Psoas muscle (tissue), 8 donors: ENCODE measurements at places on chromosomes 6 and 20.

GRCh38 chr6:126227833-126228702 is 111.8 kb upstream of the CENPW start:
- no peaks in the 10 kb centered on the region for H3K27me3 ChIP-seq
- no peaks in the 10 kb centered on the region for H3K4me1 ChIP-seq
- no peak overlapping the region for H3K27ac ChIP-seq
- H3K36me3 ChIP-seq, result no peaks in the 10 kb centered on the region
- no peak overlapping the region for H3K4me3 ChIP-seq

GRCh38 chr20:24437196-24438082 is 32.0 kb upstream of the SYNDIG1 start:
- H3K36me3 ChIP-seq, result no peaks in the 10 kb centered on the region
- no peak overlapping the region for H3K27ac ChIP-seq
- no peak for DNase-seq
- no peaks in the 10 kb centered on the region for H3K27me3 ChIP-seq

GRCh38 chr20:17210983-17211382 is 15.9 kb upstream of the PCSK2 start:
- H3K4me3 ChIP-seq, result no peak overlapping the region
- H3K27me3 ChIP-seq, result no peaks in the 10 kb centered on the region
- no peaks in the 10 kb centered on the region for H3K36me3 ChIP-seq
- no peak overlapping the region for H3K27ac ChIP-seq

GRCh38 chr6:142696123-142697000 is 248.6 kb downstream of the HIVEP2 start:
- DNase-seq, result peak; percentile 69
- H3K27ac ChIP-seq, result peak overlapping the region; percentile 23
- H3K4me3 ChIP-seq, result no peak overlapping the region

- H3K36me3 ChIP-seq, result no peaks in the 10 kb centered on the region
Observed at GRCh38 chr20:55140631-55141030, 665.2 kb downstream of the DOK5 start.

DNA sequence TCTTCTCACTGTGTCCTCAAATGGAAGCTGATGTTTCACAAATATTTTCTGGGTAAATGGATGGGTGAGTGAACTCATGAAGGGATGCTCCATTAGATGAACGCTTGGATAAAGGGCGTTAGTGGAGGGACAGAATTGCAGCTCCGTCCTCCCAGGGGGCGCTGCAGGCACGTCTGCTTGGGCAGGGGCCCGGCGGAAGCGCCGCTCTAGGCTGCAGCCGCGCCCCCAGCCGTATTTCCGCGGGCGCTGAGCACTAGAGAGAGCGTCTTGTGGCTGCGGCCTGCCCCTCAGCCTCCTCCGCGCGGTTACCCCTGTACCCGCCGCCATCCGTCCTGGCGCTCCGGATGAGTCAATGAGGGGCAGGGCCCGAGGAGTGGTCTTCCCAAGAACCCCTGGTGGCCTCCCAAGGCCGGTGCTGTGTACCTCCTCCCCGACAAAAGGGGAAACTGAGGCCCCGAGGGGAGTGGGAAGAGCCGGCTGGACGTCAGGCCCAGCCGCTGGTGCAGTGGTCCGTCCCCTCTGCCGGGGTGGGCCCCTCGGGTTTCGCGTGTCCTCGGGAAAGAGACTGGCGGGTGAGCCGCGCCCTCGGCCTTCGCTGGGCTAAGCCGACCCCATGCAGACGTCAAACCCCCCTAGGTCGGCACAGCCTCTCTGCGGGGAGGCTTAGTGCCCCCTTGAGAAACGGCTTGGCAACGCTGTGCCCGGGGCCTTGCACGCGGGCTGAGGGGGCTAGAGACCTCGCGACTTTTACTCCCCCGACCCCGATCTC is 11.5 kb upstream of the SNHG17 start:
- no peaks in the 10 kb centered on the region for H3K36me3 ChIP-seq
- no peaks in the 10 kb centered on the region for H3K27me3 ChIP-seq

DNA sequence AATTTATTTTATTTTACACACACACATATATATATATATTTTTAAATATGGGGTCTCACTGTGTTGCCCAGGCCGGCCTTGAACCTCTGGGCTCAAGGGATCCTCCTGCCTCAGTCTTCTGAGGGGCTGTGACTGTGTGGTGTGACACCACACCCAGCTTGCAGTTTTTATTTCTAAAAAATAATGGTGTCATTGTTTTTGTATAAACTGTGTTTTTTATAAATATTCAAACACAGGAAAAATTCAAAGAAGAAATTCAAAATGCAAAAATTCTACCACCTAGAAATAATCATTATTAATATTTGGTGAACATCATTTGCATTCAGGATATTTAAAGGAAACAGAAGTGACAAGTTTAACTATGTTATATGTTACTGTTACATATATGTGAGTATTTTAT is 3.1 kb downstream of the CCDC28A start:
- H3K36me3 ChIP-seq, result no peaks in the 10 kb centered on the region
- DNase-seq, result no peak
- no peaks in the 10 kb centered on the region for H3K27me3 ChIP-seq
- H3K4me3 ChIP-seq, result no peak overlapping the region

DNA sequence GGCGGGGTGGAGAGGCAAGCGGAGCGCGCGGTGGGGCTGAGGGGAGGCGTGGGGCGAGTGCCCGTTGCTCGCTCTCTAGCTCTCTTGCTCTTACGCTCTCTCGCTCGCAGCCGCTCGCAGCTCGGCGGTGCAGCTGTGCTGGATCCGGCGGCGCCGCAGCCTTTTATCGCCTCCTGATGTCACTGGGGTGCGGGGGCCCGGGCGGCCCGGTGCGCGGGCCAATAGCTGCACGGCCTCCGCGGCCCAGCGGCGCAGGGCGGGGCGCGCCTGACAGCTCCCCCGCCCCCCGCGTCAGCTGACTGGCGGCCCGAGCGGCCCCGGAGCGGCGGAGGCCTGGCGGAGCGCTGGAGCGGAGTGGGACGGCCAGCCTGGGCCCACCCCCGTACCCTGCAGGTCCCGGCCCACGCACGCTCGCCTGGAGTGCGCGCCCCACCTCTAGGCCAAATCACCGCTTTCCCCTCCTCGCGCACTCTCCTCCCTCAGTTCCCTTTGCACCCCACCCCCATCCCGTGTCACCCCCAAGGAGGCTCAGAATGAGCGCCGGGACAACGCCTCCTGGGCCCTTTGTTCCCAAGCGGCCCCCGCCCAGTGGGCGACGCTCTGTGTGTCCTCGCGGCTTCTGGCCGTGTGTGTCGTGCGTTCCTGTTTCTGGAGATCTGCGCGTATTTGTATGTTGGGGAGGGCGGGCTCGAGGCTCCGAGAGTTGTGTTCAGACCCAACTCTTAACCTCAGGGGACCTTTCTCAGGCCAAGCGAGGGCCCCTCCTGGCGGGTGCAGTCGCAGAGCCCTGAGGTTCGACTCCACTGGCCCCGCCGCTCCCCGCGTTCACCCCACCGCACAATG is at the start of gene MAFB:
Gene MAFB, minus strand, starts transcription at position 137 of the 843 bp plus-strand sequence. CDS start 386 bp downstream, outside the sequence.
- peak; percentile 97 for DNase-seq
- H3K27ac ChIP-seq, result peak within 1 kb of the TSS; percentile 93
- H3K4me1 ChIP-seq, result peaks cover 19% of the 10 kb centered on the region
- H3K4me3 ChIP-seq, result peak within 1 kb of the TSS; percentile 76
- H3K36me3 ChIP-seq, result no peaks in the 10 kb centered on the region

DNA sequence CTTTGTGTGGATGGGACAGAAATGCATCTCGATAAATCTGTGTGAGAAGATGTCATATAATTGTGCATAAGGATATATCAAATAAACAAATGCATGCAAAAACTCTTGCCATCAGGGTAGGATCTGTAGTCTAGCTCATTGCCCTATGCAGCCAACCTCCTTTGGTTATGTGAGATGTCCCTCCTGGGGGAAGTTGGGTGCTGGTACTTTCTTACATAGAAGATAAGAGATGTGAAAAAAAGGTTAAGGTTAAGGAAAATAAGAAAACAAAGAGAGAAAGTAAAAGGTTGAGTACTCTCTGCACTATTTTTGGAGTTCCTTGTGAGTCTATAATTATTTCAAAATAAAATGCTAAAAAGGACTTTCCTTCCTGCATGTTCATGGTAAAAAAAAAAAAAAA is 30.4 kb downstream of the ZDHHC14 start:
- H3K36me3 ChIP-seq, result no peaks in the 10 kb centered on the region
- H3K4me3 ChIP-seq, result no peak overlapping the region
- peaks cover 5% of the 10 kb centered on the region for H3K4me1 ChIP-seq
- no peak overlapping the region for H3K27ac ChIP-seq
- no peaks in the 10 kb centered on the region for H3K27me3 ChIP-seq

- DNase-seq, result no peak
- H3K4me3 ChIP-seq, result no peak overlapping the region
- H3K36me3 ChIP-seq, result peaks cover 72% of the 10 kb centered on the region
- H3K27ac ChIP-seq, result no peak overlapping the region
- no peaks in the 10 kb centered on the region for H3K27me3 ChIP-seq
Observed at GRCh38 chr20:18188434-18188833, 50.8 kb downstream of the KAT14 start.

DNA sequence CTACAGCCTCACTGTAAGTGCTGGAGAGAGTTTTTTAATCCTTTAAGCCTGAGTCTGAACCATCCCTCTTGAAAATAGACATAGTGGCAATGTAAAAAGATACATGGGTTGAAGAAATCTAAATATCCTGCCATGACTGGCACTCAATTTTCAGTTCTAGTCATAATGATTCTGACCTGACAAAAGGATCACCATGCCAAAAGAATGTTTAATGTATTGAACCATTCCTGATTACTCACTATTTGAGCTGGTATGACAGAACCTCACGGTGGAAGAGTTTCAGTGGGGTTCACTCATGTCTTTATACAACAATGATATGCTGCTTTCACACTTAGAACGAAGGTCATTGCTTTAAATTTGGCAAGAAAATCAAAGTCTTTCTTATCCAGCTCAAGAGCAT is 93.4 kb downstream of the HIVEP2 start:
- no peaks in the 10 kb centered on the region for H3K36me3 ChIP-seq
- no peaks in the 10 kb centered on the region for H3K27me3 ChIP-seq
- DNase-seq, result no peak
- peaks cover 89% of the 10 kb centered on the region for H3K4me1 ChIP-seq
